ENCODE measurements at places on chromosomes 12 and 14.
A peak's percentile ranks its signal among the peaks of the same experiment; 100 is the strongest.

DNA sequence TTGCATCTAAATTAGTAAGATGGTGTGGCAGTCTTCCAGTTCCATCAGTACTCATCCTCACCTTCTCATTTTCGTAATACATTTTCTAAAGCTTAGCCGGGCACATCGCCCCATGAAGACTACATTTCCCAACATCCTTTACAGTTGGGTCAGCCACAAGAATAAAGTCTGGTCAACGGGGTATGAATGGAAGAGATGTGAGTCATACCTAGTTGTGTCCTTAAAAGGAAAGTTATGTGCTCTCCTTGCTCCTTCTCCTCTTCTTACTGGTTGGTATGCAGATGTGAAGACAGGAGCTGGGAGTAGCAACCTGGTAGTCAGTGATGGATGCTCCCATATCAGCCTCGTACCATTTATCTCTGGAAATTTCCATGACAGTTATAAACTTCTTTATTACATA is 35.9 kb upstream of the EGLN3 start:
- no peak for DNase-seq

GRCh38 chr12:106315523-106315922 is 13.0 kb downstream of the TCP11L2 start:
- no peak for DNase-seq

GRCh38 chr14:103133210-103134140 is 10.2 kb downstream of the TNFAIP2 start:
- DNase-seq, result no peak

GRCh38 chr14:61549425-61549824 is 145.9 kb upstream of the HIF1A start:
- DNase-seq, result no peak

- no peak for DNase-seq
These were observed 23.8 kb downstream of the MANSC1 start for GRCh38 chr12:12326262-12326661.

DNA sequence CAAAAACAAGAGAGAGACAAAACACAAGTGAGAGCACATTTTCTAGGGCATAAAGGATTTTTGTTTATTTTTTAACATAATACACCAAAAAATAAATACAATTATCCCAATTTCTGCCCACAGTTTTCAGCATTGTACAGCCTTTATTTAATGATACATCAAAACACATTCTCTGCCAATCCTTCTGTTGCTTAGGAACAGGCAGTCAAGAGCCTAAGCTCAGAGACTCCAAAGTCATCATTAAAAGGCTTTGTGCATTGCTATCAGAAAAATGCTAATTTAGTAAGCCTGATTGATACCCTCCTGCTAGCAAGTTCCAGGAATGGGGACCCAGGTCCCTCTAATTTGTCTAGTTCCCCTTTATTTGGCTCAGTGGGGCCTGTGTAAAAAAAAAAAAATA is 536.5 kb downstream of the RPS29 start:
- DNase-seq, result no peak

DNA sequence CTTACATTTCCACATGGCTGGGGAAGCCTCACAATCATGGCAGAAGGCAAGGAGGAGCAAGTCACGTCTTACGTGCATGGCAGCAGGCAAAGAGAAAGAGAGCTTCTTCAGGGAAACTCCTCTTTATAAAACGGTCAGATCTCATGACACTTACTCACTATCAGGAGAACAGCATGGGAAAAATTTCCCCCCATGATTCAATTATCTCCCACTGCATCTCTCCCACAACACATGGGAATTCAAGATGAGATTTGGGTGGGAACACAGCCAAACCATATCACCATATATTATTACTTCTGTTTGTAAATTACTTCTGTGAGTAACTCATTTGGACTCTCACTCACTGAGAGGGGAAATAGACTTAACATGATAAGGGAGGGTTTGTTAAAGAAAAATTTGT is 1496.8 kb upstream of the TMEM132C start:
- no peak for DNase-seq

DNA sequence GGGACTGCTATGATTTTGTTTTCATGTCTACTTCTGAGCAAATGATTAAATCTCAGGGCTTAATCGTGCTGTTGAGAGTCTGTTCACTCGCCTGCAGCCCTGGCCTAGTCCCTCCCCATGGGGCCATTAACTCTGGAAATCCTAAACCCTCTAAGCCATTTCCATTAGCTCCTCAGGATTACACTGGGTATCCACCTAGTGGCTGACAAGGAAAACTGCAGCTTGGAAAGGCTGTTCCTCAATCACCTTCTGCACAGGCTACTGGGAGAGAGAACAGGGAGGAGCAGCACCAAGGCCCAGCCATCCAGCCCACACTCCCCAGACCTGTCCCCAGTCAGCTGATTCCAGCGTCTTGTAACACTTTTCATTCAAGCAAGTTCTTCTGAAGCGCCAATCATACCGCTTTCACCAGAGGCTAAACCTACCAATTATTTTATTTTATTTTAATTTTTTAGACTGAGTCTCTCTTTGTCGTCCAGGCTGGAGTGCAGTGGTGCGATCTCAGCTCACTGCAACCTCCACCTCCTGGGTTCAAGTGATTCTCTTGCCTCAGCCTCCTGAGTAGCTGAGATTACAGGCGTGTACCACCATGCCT is 48.7 kb downstream of the NEUROD4 start:
- peak; percentile 19 for DNase-seq

- no peak for DNase-seq
These were observed 819.2 kb downstream of the FSCB start for GRCh38 chr14:43687921-43688320.

DNA sequence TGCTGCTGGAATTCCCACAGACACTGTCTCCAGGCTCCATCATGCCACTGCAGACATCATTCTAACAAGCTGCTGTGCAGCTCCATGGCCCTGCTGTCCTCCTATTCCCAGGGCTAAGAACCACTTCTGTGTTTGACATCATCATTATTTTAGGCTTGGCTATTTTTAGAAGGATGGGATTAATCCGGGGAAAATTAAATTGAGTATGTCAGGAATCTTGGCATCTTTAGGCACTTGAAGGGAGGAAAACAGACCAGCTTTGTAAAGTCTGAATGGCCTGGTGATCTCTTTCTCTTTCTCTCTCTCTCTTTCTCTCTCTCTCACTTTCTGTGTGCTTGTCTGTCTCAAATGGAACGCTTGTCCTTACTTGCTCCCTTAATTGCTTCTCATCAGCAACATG is 568.3 kb upstream of the FLRT2 start:
- DNase-seq, result no peak

DNA sequence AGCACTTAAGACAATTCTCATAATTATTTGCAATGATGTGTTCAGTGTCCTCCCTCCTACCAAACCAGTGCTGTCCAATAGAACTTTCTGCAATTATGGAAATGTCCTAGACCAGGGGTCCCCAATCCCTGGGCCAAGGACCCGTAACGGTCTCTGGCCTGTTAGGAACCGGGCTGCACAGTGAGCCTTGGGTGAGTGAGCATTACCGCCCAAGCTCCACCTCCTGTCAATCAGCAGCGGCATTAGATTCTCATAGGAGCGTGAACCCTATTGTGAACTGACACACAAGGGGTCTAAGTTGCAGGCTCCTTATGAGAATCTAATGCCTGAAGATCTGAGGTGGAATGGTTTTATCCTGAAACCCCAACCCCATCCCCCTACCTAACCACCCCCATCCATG is 3.9 kb downstream of the SVOP start:
- DNase-seq, result no peak

DNA sequence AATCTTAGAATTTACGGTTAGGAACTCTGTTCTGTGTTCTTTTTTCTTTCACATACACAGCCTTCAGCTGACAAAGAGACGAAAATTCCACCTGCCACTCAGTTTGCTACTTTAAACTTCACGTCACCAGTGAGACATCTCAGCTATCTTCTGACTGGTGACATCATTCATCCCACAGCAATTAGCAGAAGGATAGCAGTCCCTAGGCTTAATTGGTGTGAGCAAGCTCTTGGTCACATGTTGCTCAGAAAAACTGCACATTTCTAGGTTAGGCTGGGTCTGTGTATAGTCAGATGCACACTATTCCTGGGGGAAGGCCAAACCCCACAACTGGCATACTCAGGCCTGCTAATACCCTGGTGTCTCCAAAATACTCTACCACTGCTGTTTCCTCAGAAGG is 23.9 kb downstream of the SLC7A7 start:
- DNase-seq, result no peak

GRCh38 chr12:24751181-24751580 is 197.7 kb downstream of the BCAT1 start:
- no peak for DNase-seq

Measured in activated naive CD8-positive, alpha-beta T cell treated with anti-CD3 and anti-CD28 coated beads, Interleukin-2, amount 50 U/mL, for 24 hours (primary cell).